ENCODE measurements at places on chromosomes 5 and 9.

DNA sequence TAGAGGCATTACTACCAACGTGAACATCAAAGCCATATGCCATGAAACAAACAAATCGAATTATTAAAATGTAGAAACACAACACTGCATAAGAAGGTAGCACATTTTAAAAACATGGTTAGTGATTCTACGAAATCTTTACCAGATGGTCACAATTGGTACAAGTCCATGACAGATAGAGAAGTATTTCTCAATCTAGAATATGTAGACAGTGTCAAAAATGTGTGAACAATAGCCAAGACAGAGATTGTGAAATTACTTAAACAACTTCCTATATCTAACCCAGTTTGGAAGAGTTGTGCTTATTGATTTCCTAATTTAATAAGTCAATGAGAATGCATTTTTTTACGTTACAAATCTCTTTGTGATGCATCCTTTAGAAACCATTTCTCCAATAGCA is 1121.6 kb downstream of the MAT2B start:
- DNase-seq, result peak; percentile 92

DNA sequence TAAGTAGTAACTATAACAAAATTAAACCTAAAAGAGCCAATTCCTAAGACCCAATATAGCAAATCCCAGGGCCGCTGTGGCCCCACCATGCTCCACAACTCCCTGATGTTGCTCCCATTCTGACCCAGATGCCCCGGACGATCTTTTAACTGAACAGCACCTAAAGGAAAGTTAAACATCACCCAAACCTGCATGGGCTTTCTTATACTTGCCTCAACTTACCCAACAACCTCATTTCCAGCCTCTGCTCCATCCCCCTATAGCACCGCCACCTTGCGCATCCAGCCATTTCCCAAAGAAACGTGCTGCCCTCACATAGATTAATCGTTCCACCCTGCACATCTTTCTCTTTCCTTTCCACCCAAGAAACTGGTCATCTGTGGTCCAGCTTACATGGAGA is 54.6 kb downstream of the ZNF354C start:
- no peak for DNase-seq

- DNase-seq, result no peak
These were observed 174.3 kb upstream of the PIK3R1 start for GRCh38 chr5:68041293-68041692.

GRCh38 chr5:2576823-2577222 is 174.7 kb downstream of the IRX2 start:
- no peak for DNase-seq

DNA sequence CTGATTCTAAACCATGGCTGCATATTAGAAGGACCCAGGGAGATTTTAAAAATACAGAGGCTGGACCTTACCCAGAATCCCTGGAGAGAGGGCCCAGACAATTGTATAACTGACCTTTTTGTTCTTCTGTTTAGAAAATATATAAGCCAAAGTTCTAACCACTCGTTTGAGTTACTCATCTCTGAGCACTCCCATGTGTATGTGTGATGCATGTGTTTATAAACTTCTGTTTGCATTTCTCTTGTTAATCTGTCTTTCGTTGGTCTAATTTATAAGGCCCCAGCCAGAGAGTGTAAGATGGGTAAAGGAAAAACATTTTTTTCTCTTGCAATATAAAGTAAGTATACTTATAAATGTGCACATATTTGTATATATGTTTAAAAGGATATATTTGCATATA is 443.9 kb downstream of the ZNF608 start:
- DNase-seq, result no peak

DNA sequence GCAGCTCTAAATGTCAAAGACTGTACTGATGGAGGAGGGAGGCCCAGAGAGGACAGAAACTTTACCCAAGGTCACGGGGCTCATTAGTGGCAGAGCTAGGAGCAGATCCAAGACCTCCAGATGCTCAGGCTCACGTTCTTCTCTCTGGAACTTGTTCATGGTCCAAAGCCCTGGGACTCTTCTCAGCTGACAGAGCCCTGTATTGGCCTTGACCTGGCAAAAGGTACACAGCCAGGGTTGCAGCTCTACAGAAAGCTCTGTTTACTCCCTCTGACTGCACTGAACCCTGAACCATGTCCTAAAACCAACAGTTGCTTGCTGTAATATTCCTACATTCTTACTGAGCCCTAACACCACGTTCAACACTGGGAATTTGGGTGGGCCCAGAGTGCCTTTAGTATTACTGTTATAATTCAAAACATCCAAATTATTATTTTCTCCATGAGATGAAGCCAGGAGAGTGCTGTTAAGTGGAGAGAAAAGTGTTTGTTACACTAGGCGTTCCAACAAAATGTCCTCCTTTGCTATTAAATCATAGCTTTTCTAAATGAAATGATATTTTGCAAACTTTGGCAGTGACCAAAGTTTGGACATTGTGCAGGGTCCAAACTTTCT is 602.4 kb upstream of the CLINT1 start:
- DNase-seq, result no peak

DNA sequence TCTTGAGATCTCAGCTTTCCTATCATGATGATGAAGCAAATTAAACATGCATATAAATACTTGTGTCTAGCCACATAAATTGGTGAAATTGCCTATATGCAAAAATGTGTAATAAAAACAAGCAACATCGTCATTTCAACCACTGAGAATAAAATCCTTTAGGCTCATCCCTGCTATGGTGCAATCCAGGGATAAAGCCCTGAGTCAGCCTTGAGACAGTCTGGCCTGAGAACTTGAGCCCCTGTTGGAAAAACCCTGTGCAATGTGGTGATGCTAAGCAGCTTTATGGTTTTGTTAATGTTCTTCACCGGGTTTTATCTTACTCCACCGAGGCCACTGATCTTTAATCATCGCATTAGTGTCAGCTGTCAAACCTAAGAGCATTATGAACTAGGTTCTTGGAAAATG is 170.5 kb downstream of the DCP2 start:
- no peak for DNase-seq

- no peak for DNase-seq
These were observed 75.6 kb upstream of the SLC12A2 start for GRCh38 chr5:128007939-128008338.

DNA sequence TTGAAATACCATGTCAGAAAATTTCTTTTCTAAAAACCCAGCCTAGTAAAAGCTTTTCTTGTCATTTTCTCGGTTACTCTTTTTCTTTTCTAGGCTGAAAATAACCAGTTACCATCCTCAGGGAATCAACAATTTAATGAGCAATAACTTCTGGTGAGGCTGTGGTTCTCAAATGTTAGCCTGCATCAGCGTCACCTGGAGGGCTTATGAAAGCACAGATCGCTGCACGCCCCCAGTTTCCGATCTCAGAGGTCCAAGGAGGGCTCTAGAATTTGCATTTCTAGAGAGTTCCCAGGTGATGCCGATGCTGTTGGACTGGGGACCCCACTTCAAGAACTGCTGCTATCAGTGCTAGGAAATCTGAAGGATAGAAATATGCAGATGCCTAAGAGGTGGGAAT is 28.9 kb upstream of the TLE1 start:
- no peak for DNase-seq

GRCh38 chr5:96726802-96727201 is 64.6 kb downstream of the CAST start:
- DNase-seq, result no peak

DNA sequence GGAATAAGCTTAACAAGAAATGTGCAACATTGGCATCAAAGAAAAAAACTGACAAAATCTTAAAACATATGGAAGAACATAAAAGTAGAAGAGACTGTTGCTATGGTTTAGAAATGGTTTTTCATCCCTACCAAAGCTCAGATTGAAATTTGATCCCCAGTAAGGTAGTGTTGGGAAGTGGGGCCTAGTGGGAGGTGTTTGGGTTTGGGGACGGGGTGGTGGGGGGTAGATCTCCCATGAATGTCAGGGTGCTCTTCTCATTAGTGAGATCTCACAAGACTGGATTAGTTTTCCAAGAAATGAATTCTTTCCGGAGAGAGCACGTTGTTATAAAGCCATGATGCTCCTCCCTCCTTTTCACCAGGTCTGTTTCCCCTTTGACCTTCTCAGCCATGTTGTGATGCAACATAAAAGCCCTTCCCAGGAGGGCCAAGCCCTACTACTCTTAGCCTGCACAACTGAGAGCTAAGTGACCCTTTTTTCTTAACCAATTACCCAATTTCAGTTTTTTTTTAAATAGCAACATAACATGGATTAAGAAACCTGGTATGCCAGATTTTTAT is 10.6 kb downstream of the TMEM167A start:
- DNase-seq, result no peak

GRCh38 chr5:115599924-115600323 is 2.4 kb downstream of the TICAM2 start:
- DNase-seq, result no peak

- DNase-seq, result no peak
These were observed 264.8 kb downstream of the CSNK1G3 start for GRCh38 chr5:123776761-123777160.

- no peak for DNase-seq
These were observed 47.4 kb downstream of the FBXL7 start for GRCh38 chr5:15547261-15547839.

GRCh38 chr9:88437210-88438146 is 49.2 kb downstream of the SPIN1 start:
- no peak for DNase-seq

- no peak for DNase-seq
These were observed 74.6 kb downstream of the UBAP1 start for GRCh38 chr9:34253460-34253837.

DNA sequence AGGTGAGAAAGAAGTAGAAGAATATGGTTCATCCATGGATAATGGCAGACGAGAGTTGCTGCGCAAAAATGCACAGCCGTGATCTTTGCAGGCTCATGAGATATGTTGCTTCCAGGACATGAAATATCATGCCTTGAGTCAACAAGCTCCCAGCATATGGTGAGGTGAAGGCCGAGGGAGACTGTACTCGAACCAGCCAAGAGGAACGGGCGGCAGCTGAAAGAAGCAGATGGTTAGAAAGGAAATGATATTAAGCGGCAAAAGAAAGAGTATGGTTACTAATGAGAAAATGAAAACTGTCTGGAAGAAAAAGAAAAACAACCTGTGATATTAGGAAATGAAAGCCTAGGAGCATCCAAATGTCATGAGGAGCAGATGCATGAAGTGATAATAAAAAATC is 344.7 kb upstream of the DAP start:
- no peak for DNase-seq

- DNase-seq, result no peak
These were observed 83.1 kb downstream of the JMY start for GRCh38 chr5:79318935-79319614.

DNA sequence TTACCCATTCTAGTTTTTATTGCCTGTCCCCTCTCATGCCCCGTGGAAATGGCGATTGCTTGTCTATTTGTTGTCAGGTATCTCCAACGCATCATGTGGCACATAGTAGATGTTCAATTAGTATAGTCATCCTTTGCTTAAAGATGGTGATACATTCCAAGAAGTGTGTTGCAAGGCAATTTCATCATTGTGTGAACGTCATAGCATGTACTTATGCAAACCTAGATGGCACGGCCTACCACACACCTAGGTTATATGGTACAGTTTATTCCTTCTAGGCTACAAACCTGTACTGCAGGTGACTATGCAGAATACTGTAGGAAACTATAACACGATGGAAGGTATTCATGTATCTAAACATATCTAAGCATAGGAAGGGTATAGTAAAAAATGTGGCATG is 163.9 kb upstream of the DAPK1 start:
- no peak for DNase-seq

- DNase-seq, result no peak
These were observed 25.2 kb downstream of the FBN2 start for GRCh38 chr5:128512894-128513293.

- DNase-seq, result no peak
These were observed 88.0 kb downstream of the SLC44A1 start for GRCh38 chr9:105332471-105332870.

- no peak for DNase-seq
These were observed 425.9 kb upstream of the MPDZ start for GRCh38 chr9:13705373-13705772.

DNA sequence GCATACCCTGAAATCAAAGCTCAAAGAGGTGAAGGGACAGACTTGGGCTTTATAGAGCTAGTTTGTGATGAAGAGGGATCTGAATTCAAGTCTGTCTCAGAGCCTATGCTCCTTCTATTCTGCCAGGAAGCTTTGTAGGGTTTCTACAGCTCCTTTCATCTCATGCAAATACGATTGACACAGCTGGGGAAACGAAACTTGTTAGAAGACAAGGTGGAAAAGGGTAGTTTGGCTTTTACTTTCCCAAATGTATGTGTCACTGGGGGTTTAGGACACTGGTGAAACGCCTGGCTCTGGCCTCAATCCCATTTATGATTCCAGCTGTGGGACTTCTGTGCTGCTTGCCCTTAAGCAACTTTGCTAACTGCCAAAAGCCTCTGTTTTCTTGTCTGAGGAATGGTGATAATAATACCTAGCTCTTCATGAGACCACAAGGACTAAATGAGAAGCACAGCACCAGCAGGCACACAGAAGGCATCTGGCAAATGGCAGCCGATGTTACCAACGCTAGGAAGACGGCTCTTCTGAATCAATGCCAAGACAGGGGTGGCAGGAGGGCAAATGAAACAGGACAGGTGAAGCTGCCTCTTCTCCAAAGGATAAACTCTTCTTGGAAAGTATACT is 70.3 kb upstream of the EQTN start:
- DNase-seq, result no peak

- DNase-seq, result no peak
These were observed 133.2 kb downstream of the CFAP90 start for GRCh38 chr5:7717691-7718090.

DNA sequence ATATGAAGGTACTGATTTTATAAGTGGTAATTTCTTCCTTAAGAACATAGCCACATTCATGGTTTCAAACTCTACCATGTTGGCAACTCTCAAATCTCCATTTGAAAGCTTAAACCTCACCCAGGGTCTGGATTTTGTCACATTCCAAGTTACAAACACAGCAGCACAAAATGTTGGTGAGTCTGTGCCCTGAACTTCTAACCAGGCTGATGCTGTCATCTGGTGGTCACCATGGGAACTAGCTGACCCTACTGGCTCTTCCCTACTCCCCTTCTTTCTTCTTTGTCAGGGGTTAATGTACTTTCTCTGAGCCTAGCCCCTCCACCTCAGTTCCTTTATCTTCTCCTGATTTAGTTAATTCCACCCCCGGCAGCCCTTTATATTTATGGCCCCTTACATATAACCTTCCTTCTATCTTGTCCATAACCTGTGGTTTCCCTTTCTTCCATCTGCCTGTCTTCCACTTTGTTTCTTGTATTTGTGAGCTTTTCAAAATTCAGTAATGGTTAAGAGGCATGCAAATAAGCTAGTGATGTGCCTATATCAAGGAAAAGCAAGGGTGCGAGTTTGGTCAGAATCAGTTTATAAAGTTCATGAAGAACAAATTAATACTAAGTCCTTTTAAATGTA is 35.9 kb downstream of the TGFBR1 start:
- DNase-seq, result peak; percentile 43

DNA sequence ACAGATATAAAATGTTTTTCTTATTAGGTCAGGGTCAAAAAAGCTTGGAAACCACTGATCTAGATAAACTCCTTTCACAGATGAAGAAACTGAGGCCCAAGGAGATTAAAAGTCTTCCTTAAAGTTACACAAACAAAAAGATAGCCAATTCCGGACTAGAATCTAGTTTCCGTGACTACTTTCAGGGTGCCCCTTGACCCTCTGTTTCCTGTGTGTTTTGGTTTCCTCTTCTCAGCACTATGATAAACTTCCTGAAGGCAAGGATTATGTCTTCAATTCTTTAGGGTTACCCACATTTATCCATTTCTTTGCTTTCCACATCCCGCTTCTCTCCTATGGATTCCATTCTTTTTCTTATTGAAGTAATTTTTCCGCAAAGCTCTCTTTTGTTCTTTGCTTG is 83.1 kb downstream of the ADAMTS12 start:
- DNase-seq, result no peak

- no peak for DNase-seq
These were observed 61.7 kb downstream of the SPEF2 start for GRCh38 chr5:35679357-35679756.

- DNase-seq, result no peak
These were observed 198.8 kb downstream of the BNC2 start for GRCh38 chr9:16671591-16672137.
